ENCODE measurements at places on chromosomes 12 and 14.

- no peak for DNase-seq
Measured at GRCh38 chr14:52079239-52079959, 10.5 kb upstream of the NID2 start.

GRCh38 chr12:76590131-76590530, 30.6 kb upstream of the OSBPL8 start:
- DNase-seq, result no peak

- no peak for DNase-seq
Measured at GRCh38 chr12:27879708-27880107, 92.8 kb downstream of the PTHLH start.

GRCh38 chr12:24770821-24771220, 178.1 kb downstream of the BCAT1 start:
- DNase-seq, result no peak

- DNase-seq, result no peak
Measured at GRCh38 chr12:9214534-9214933, 6.3 kb upstream of the PZP start.

DNA sequence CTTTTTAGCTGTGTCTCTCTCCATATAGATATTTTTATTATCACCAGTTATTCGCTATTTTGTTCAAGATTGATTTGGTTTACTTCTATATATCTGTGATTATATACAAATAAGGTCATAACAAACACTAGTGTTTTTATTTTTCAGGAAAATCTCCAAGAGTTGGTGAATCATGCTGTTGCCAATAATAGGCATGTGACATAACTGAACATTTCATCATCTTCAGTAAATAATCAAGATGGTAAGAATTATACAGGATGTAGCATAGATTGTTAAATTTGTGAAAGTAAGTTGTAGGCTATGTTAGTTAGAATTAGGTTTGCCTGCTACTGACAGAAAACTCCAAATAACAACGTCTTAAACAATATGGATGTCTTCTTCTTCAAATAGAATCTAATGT, 240.9 kb upstream of the PDE3A start:
- no peak for DNase-seq

GRCh38 chr12:90484094-90484493, 470.9 kb downstream of the CCER1 start:
- no peak for DNase-seq

- DNase-seq, result no peak
Measured at GRCh38 chr12:52122904-52123303, 43.4 kb downstream of the SMIM41 start.

- DNase-seq, result no peak
Measured at GRCh38 chr12:57461276-57461916, 1.8 kb downstream of the GLI1 start.

- no peak for DNase-seq
Measured at GRCh38 chr14:90204516-90204915, 51.8 kb upstream of the PSMC1 start.

DNA sequence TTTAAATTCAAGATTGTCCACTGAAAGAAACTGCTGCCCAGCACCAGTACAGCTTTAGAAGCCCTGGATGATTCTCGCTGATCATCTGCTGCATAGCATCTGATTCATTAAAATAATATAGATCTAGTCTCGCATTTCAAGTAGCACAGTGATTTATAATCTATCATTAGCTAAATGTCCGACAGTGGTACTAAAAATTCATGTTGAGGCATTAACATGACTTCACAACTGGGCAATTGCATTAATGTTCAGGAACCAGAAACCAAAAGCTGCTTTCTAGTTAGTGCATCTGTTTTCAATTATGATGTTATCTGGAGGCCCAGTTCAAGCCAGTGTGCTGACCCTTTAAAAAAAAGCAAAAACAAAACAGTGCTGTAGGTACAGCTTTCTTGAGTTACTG, 1987.2 kb upstream of the SEL1L start:
- no peak for DNase-seq

GRCh38 chr14:50666772-50667683, 1.1 kb downstream of the SAV1 start:
- DNase-seq, result peak; percentile 25

DNA sequence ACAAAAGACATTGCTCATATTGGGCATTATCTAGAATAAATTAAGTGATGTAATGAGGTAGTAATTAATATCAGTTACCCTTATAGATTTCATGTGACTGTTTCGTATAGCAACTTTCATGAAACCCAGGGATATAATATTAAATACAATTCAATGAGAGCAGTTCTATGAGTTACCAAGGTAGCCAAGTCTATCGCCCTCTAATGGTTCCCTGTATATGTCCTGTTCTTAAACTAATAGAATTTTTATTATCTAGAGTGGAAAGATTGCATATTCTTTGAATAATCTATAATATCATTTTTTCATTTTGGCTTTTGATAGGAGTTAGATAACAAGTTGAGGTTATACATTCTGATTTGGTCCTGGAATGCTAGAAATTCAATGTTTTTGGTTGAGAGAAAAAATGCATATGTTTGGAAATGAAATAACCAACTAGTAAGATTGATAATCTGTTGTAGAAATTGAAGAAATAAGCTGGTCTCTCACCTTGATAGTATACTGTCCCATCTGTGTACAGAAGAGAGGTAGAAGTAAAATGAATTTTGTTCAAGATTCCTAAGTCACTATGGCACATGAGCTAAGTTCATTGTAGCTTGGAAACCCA, 59.7 kb downstream of the SCFD1 start:
- no peak for DNase-seq

- DNase-seq, result peak; percentile 77
Measured at GRCh38 chr14:89701211-89702043, 253.1 kb downstream of the EFCAB11 start.

DNA sequence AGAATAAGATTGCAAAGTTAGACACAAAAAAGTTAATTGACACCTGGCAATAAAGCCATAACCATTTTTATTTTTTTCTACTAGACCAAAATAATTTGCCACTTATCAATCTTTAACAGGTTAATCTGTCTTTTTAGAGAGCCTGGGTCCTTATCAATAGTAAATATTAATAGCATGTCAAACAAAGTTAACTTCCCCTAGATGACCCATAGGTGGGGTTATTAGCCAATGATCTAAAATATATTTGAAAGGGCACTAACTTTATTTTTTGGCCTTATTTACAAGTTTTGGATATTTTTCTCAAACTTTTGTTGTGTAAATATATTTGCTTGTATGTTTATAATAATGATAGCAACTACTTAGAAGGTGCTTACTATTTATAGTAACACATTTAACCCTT, 3.9 kb downstream of the ANKRD33 start:
- DNase-seq, result no peak

DNA sequence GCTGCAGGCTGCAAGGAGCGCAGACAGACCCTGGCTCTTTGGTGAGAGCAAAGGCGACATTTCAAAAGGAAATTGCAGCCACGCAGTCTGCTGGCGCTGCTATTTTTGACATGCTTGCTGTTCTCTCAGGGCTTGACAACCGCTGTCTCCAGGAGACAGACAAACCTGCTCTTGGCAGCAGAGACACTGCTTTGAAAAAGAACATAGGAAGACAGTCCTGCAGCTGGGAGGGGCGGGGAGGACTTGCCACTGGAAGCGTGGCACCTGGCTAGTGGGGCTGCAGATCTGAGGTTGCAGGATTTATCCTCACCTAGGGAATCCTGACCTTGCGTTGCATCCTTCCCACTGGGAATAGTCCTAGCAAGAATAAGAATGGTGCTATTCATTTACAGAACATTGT, 91.8 kb upstream of the KCNA1 start:
- no peak for DNase-seq

Data from effector CD4-positive, alpha-beta T cell (primary cell).